ENCODE measurements at places on chromosomes 3 and 15.

GRCh38 chr15:26433818-26434217 is 339.0 kb downstream of the GABRB3 start:
- no peak for DNase-seq

- DNase-seq = no peak
Measured at GRCh38 chr15:61376961-61377360, 147.9 kb upstream of the RORA start.

DNA sequence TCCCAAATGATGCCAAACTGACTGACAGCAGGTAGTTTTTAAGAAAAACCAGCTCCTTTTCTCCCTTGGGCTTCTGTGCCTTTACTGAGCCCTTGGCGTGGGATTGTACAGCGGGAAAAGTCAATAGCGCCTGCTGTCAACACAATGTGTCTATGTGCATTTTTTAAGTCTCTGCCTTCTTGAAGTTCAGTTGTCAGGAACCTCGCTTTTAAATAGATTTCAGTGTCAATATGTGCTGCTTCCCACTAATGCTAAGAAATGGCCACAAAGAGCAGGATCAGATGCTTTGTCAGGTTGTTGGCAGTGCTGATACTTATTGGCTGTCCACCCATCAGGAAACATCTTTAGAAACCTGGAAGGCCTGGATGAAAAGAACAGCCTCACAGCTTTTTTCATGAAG is 424.4 kb downstream of the C3orf38 start:
- DNase-seq = no peak

DNA sequence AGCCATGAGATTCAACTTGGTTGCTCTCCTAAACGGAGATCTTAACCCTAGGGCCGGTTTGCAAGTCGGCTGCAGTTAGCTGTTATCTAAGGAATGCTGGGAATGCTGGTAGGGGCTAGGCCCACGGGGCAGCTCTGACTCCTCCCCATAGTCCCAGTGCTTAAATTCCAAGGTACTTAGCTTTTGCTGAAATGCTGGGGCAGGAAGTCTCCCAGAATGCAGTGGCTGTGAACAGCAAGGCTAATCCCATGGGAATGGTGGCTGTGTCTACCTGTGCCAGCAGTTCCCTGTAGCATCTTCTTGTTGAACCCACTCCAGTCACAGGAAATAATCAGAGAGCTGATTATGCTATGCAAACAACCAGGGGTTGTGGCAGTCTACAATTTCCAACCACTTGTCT is 102.5 kb upstream of the TJP1 start:
- DNase-seq = peak; percentile 71

DNA sequence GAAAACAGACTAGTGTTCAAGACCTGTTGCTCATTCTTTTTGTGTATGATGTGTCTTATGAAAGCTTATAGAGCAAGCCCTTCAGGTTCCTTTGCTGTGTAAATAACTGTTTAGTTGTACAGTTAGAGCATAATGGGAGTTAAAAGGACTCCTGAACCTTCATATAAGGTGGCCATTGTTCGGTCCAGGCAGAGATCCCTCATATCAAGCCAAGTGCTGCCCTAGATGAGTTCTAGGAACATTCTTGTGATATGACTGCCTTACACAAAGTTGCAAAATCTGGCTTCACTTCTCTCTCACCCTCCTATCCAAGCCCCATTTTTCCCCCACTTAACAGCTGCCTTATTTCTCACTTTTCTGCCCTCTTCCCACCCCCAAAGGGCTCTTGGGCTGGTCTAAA is 26.9 kb downstream of the GYG1 start:
- peak; percentile 60 for DNase-seq

DNA sequence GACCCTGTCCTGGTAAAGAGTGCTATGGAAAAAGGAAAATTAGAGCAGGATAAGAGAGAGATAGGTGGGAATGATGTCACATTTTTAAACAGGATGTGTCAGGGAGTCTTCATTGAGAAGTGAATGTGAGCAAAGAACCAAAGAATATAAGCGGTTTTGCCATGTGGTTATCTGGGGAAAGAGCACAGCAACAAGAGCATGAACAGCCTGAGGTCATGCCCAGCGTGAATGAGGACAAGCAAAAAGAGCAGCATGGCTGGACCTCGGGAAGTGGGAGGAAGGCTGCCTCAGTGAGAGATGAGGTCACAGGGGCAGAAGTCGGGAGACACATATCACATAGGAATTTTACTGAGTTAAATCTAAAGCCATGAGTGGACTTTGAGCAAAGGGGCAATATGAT is 82.8 kb upstream of the HES1 start:
- no peak for DNase-seq

- DNase-seq = peak; percentile 32
Measured at GRCh38 chr3:38579551-38580449, 69.7 kb downstream of the SCN5A start.

GRCh38 chr3:8938021-8938420 is 25.3 kb downstream of the RAD18 start:
- peak; percentile 45 for DNase-seq

DNA sequence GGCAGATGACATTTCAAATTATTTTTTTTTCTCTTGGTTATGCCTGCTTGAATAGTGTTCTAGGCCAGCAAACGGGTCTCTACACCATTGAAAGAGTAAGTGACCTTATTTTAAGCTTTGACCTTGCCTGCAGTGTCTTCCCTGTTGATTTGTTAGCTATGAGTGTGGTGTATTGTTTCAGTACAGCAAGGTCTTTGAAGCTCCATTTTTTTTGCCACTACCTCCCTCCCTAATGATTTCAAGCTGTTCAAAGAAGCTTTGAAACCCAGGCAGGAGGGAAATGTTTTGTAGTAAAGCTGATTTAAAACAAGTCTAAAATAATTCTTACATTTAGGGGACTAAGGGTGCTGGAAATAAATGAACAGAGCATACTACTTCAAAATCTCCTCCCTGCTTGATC is 1249.8 kb downstream of the ROBO1 start:
- DNase-seq = no peak

DNA sequence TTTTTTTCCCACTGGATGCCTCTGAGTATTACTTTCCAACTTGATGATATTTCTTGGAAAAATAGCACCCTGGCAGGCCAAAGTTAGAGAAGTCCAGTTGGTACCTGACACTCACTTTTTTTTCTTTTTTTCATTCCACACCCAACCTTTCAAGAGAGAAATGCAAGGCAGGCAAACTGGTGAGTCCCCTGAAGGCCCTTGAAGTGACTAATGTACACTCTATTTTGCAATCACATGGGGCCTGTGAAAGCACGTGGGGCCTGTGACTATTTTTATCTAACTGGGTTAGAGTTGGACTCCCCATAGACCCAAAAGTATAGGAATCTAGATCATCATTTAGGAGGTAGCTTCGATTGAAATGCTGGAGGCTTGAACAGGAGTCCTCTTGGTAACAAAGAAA is 316.7 kb downstream of the CHL1 start:
- no peak for DNase-seq

DNA sequence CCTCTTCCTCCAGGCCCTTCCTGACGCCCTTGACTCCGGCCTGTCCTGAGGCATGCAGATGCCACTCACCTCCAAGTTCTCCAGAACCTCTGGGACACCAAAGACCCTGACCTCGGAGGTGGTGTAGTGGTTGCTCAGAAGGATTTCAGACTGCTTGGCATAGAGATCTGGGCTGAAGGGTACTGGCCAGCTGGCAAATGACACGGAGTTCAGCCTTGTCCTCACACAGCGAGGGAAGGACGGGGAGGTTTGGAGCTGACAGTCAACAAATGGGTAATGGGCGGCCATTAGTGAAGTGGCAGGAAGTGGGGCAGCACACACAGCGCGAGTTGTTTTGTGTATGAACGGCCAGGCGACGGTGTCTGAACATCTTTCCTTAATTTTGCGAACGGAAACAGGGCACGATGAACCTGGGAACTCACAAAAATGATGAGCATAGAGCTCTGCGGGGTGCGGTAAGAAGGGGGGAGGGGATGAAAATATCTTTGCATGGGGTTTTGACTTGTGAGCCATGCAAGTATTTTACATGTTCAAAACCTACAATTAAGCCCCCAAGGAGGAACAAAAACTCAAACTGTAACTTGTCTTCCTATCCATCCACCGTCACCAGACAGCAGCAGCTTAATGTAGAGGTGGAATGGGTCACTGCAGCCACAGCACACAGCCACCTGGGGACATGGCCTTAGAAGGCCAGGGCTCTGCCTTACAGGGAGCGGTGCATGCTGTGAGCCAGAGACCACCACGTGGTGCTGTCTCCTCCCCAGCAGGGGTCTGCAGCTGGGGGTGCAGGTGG is 43.6 kb upstream of the RPL32 start:
- no peak for DNase-seq

GRCh38 chr3:113129168-113129567 is 82.2 kb upstream of the BOC start:
- peak; percentile 20 for DNase-seq

DNA sequence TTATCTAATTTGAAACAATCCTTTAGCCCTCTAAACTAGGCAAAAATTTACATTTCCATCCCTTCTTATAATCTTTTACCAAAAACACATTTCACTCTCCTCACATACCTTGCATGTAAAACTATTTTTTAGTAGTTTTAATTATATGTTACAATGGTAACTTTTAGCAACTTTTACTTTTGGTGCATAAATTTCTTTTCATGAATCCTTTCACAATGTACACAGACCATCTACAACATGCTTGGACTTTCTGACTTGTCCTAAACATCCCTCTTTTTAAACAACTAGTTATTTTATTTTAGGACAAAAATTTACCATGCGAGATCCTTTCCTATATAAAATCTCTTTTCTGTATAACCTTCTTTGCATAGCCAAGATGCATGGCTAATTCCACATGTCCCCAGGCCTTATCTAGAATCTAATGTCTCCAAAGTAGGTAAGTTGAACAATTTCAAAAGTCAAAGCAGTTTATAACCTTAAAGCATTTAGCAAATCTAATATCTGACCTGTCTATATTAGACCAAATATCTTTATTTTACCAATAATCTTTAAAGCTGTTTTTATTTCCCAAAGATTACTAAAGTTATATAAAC is 14.4 kb upstream of the ALDH1L1 start:
- DNase-seq = no peak

GRCh38 chr15:41148065-41148464 is 32.0 kb upstream of the INO80 start:
- DNase-seq = no peak

DNA sequence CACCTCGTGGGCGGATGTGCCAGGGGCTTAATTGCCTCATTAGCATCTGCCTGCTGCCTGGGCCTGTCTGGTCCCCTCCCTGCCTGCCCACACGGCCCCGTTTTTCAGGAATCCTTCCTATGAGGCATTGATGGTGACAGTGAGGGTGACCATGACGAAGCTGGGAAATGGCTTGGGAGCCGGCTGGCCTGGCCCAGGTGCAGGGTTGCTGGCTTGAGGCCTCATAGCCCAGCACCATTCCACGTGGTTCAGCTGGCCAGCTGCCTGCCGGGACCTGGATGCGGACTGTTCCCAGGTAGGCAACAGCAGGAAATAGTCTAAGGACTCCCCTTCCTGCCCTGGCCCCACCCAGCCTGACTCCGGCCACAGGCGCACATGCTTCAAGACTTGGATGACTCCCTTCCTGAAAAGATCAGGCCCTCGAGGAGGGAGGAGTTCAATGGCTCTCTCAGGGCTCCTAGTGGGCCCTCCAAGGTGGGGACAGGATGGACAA is 8.9 kb upstream of the DUSP7 start:
- DNase-seq = no peak

DNA sequence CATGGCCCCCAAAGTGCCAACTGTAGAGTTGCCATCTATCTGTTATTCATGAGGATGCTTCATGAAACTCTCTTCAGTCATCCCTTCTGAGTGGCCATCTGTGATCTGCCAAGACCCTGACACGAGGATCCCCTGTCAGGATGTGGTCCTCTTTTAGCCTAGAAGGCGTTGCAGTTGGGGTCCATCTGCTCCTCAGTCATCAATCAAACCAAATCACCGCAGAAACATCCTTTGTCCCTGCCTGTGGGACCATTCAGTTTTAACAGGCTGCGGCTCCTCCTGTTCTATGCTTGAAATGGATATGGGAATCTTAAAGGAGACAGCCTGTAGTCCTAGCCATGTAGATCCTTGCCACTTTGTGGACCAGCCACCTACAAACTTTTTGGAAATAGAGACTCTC is 5.9 kb upstream of the RPS27L start:
- DNase-seq = no peak

DNA sequence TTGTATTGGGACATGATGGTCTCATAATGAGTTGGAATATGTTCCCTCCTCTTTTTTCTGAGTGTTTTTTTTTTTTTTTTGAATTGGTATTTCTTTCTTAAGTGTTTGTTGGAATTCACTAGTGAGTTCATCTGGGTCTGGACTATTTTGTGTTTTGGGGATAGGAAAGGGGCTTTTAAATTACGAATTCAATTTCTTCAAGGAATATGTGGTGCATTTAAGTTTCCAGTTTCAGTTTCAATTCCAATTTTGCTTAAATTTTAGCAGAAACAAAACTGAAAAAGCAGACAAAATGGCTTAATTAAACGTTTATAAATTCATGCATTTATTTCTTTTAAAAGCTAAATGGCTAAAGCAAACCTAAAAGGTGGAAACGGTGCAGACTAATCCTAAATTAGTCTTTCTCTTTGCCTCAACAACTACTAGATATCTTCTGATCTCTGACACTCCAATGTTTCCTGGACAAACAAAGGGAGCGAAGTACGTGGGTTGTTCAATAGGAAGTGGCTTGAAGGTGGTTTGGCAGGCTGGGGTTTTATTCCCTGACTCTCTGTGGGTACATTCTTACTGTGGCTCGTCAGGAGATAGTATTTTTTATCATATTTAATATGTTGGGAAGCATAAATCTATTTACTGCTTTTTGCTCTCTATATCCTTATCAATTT is 50.0 kb upstream of the CORO2B start:
- no peak for DNase-seq

GRCh38 chr3:152159328-152159727 is 109.4 kb upstream of the MBNL1 start:
- DNase-seq = peak; percentile 67

- no peak for DNase-seq
Measured at GRCh38 chr3:183826448-183827250, 1.3 kb upstream of the MAP6D1 start.

DNA sequence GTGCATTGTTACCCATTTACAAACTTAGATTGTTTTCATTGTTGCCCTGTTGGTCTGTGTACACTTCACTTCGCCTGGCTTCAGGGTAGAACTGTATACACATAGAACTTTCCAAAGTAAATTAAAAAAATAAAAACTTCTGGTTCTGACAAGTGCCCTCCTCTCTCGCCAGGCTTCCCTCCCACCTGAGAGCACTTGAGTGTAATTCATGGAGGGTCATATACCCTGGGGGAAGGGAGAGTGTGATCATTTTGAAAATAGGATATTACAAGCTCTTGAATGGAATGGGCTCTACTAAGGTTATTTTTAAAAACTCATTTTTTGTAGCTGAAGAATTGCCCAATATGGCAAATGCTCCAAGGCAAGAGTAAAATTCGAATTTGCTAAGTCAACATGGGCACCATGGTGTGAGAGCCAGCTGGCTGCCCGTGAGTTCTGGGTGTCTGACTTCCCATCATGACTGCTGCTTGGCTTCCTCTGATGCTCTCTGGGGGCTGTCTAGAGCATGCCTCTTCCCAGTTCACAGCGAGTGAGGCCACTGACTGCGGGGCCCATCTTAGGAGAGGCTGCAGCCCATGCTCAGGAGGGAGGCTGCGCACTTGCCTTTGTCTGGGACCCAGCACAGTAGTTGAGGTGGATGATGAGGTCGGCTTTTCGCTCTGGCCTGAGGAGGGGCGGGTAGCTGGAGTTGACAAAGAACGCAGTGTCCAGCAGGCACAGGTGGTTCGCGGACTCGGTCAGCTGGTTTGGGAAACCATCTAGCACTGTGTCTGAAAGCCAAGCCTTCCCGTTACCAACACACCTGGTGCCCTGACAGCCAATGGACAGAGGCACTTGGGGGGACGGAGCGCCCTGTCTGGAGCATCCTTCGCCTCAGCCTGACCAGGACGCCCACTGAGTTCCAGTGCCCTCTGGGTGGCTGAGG is 13.1 kb upstream of the EHD4 start:
- no peak for DNase-seq

- no peak for DNase-seq
Measured at GRCh38 chr3:193803288-193803687, 210.3 kb downstream of the OPA1 start.
